ENCODE measurements at places on chromosomes 16 and 17.

GRCh38 chr16:69345923-69346322 lies 5.7 kb downstream of the TMED6 start:
- DNase-seq = no peak

DNA sequence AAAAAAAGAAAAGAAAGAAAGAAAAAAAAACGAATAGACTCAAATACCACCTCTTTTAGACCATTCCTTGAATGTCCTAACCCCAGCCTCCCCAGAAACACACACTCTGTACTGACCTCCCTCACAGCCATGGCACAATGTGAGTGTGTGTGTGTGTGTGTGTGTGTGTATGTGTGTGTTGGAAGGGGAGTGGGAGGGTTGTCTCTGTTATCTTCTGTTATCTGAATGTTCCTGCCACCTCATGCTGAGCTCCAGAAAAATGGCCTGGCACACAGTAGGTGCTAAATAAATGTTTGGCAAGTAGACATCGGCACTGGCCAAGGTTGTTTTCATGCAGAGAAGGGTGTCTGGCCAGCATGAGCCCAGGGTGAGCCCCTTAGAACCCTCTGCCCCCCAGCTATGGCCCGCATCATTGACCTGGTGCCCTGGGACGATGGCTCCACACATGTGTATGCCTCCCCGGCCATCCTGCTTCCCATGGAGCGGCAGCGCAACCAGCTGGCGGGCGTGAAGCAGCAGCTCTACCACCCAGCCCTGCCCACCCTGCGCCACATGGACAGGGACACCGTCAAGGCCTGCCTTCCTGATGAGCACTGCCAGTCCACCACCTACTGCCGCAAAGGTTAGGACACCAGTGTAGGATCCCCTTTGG lies 6.6 kb upstream of the CNGB1 start:
- no peak for DNase-seq

- DNase-seq = no peak
These were observed 16.1 kb downstream of the KCNJ16 start for GRCh38 chr17:70091005-70091568.

GRCh38 chr16:6926341-6926740 lies 406.3 kb upstream of the RBFOX1 start:
- no peak for DNase-seq

DNA sequence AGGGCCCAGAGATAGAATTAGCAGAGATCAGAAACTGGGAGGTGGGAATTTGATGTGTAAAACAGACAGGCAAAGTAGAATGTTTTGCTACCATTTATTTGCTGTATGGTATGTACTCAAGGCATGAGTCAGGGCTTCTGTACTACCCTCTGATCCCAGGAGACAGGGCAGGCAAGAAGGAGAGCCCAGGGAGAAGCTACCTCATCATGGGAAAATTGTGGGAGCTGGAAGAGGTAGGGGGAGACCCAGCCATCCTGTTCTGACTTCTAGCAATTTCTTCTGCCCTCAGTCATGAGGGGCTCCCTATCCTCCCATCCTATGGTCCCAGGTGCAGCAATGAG lies 1.7 kb upstream of the PIGS start:
- no peak for DNase-seq

GRCh38 chr17:6078458-6078871 lies 8.3 kb downstream of the WSCD1 start:
- DNase-seq = no peak

DNA sequence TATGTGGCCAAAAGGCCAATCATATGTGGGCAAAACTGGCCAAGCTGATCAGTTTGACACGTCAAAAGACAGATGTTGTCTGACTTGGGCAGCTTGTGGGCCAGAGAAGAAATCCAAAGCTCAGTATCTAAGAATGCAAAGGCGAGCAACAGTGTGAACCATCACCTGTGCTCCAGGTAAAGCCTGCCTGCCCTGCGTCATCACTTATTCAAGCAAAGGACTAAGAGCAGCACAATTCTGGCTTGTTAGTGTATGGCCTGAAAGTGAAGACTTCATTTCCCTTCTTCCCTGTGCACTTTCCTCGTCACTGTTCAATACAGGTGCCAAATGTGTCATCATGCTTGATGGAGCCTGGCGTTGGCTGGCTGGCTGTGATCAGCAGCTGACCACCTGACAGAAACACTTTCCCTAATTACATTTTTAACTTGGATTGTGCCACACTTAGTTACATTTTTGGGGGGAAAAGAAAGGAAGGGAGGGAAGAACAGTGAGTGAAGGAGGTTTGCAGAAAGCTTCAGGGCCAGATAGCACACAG lies 4.7 kb downstream of the FAM20A start:
- DNase-seq = no peak

- no peak for DNase-seq
These were observed 63.0 kb downstream of the BAIAP2 start for GRCh38 chr17:81097943-81098308.

GRCh38 chr17:45077643-45078042 lies 16.5 kb downstream of the NMT1 start:
- DNase-seq = no peak

- DNase-seq = no peak
These were observed 339.4 kb downstream of the SEC14L1 start for GRCh38 chr17:77480199-77480508.

DNA sequence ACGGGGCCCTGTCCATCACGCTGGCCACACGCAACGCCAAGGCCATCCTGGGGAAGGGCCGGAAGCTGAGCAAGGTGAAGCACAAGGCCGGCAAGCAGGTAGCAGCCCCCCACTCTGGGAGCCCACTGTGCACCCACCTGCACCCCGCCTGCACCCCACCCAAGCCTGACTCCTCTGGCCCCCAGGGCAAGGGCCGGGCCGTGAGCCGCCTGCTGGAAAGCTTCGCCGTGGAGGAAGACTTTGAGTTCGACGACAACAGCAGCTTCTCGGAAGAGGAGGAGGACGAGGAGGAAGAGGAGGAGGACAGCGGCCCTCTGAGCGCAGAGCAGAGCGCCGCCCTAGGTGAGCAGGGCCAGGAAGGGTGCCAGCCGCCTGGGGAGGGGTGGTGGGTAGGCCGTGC lies 54.0 kb downstream of the ACTG1 start:
- no peak for DNase-seq

Measured in central memory CD4-positive, alpha-beta T cell (primary cell).